A673 (cell line): ENCODE measurements at places on chromosomes 2 and 18.

DNA sequence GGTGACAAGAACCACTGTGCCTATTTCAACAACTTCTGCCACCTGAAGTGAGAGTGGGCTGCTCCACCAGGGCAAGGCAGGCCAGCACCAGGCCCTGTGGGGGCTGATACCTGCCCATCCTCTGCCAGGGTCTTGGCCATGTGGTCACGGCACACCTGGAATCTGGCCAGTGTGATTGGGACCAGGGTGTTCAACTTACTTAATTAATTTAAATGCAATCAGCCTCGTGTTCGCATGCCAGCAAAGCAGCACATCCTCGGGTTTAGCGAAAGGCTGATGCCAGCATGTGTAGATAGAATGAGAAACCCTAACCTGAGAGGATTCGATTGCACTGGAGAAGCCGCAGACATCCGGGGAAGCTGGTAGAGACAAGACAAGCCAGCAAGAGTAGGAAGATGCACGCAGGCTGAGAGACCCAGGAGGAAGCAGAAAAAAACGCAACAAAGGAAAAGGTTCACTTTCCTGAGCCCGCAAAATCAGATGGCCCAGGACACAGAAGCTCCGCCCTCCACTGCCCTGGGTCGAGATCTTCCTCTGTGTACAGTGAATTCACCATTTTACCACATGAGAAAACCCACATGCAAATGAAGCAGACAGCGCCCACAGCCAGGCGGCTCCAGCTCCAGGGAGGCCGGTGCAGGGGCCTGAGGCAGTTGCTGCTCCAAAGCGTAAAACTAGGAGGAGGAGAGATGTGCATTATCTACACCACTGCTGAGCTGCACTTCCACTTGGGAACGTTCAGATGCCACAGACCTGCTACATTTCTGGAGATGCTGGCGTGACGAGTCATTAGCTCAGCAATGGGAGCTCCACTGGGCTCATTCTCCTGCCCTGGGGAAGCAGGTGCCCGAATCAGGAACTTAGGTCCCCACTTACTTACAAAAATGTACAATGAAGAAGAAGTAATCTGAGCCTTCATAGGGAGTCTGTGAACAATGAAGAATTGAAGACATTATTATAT is 92.1 kb downstream of the TMEM18 start:
- no peak for DNase-seq

- DNase-seq, result no peak
These were observed 207.8 kb downstream of the CYP26B1 start for GRCh38 chr2:71939588-71940535.

DNA sequence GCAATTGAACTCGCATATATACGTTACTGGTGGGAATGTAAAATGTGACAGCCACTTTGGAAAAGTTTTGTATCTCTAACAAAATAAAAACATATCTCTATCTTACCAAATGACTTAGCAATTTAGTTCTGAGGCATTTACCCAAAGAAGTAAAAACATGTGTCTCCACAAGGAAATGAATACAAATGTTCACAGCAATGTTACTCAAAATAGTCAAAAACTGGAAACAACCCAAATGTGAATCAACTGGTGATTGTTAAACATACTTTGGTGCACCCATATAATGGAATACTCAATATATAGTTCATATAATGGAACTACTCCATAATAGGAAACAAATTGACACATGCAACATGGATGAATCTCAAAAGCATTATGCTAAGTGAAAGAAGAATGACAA is 70.4 kb upstream of the DNER start:
- DNase-seq, result no peak

- DNase-seq, result no peak
These were observed 378.4 kb downstream of the RPRM start for GRCh38 chr2:153100151-153100550.

- DNase-seq, result no peak
These were observed 89.6 kb downstream of the TCF7L1 start for GRCh38 chr2:85222792-85223191.

DNA sequence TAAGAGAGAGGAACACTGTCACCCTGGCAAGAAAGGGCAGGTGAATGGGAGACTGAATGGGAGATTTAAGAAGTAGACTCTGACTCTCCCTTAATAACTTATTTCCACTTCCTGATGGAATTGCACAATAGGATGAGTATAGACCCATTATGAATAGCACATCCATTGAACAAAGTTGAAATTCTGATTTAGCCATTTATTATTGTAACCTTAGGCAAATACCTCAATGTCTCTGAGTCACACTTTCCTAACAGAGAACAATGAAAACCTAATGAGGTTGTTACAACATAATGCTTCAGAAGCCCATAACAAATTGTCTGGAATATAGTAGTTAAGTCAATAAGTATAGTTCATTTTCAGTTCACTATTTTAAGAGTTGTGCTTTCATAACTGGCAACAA is 78.9 kb downstream of the NRXN1 start:
- DNase-seq, result peak; percentile 12

- DNase-seq, result no peak
These were observed 16.1 kb downstream of the NCK2 start for GRCh38 chr2:105760639-105761337.

DNA sequence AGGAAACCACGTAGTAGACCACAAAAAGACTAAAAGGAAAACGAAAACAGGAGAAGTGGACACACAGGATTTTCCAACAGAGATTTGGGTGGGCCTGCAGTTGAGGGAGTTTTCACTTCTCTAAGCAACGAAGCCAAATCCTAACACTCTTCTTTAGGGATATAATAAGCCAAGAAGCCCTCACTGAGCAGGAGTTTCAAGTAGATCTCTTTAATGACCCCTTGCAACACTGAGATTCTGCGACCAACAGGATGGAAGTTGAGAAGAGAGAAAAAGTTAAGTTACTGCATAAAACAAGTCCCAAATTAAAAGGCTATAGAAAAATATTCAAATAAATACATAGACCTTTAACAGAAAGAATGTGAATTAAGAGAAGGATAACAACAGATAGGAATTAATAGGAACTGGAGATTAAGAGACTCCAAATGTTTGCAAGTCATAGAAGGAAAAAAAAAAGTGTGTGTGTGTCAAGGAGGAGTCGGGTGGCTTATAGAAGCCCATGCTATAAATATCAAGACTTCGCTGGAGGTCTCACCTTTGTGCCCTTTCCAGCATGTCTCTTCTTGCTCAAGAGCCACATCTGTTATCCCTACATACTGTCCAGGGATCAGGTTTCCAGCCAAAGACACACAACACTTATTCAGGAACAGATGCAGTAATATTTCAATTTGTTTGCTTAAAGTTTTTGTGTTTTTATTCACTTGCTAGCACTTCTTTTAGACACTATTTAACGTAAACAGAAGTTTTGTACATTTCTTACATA is 69.4 kb upstream of the ARHGAP28 start:
- no peak for DNase-seq

GRCh38 chr2:240339411-240340360 is 95.8 kb upstream of the GPC1 start:
- no peak for DNase-seq

- no peak for DNase-seq
These were observed 11.5 kb upstream of the SLC4A3 start for GRCh38 chr2:219615894-219616293.

- no peak for DNase-seq
These were observed 16.1 kb downstream of the SUPT7L start for GRCh38 chr2:27647289-27647688.

DNA sequence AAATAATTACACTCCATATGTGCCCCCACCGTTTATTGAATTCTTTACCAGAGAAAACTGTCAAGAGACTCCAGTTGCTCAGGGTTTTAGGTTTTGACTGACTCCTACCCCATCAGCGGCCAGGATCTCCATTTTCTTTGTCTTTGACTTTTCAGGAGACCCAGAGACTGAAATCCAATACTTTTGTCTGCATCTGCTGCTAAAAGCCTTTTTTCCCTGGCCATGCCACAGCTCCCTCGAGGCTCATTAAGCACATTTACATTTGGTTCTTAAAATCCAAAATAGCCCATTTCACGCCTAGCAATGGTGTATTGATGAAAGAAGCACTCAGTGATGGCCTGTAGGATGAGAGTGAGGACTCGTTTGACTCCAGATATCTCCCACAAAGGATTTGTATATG is 332.6 kb upstream of the ACVR2A start:
- DNase-seq, result peak; percentile 45

DNA sequence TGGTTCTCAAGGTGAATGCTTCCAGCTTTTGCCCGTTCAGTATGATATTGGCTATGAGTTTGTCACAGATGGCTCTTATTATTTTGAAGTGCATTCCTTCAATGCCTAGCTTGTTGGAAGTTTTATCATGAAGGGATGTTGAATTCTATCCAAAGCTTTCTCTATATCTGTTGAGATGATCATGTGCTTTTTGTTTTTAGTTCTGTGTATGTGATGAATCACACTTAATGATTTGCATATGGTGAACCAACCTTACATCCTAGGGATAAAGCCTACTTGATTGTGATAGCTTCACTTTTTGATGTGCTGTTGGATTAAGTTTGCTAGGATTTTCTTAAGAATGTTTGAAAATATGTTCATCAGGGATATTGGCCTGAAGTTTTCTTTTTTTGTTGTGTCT is 112.1 kb downstream of the MBD2 start:
- no peak for DNase-seq

DNA sequence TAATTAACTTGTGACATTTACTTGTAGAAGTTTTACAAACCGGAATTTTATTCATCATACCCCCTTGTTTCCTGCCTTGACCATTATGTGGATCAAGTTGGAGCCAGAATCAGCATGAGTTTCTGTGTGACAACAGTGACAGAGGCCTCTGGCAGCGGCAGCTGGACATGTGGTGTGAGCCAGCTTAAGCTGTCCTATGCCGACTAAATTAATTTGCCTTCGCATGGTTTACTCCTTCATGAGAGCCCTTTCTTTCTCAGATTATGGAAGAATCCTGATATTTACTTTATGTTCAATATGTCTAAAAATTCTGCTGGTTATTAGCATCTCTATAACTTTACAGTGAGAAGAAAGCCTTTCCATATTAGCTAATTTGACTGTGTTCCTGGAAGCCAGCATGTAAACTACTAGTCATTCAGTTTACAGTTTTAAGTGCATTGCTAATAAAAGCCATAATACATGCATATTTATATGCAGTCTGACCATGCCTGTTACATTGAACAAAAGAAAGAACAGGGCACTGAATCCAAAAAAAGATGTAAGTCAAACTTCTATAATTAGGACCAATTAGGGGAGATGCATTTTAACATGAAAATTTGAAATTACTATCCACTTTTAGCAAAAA is 495.8 kb upstream of the ACVR2A start:
- no peak for DNase-seq

DNA sequence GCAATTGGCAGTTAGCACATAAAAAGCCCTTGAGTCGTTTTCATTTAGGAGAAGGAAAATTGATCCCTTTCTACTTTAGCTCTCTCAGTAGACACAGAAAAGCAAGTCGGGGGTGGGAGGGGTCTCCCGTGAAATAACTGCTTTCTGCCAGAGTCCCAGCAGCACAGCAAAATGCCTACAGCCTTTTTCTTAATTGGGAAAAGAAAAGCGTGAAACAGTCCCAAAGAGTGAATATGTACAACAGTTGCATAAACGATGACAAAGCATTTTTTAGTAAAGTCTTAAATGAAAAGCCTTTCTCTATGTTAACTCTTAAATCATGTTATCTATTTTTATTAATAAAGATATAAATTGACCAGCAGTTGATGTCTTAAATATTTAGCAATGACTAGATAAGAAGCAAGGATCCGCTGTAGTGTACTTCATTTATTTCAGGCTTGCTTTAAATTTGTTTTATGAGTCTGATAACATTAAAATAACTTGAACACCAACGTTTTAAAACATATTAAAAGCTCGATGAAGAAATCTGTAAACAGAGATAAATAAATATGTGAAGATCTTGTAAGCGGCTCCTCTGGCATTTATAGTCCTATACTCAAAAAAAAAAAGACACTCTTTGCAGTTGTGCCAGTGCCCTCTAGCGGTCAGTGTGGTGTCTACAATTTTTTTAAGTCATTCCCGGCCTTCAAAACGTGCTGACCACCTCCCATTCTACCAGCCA is 42.3 kb upstream of the ATIC start:
- peak; percentile 88 for DNase-seq

DNA sequence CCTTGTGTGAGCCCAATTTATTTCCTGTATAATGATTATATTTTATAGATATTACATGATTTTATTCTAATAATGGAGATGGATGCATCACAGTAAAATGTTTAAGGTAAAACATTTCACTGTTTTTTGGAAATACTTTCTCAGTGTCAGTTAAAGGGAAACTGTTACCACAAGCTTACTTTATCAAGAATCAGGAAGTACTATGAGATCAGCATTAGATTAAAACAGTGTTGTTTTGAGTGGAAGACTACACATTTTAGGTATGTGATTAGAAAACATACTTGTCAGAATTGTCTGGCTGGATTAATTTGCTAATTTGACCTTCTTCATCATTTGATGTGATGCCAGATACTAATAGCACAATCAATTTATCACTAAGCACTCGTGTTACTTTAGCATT is at the start of gene HRH4:
Gene HRH4 (plus strand): TSS at position 250 of the 400 bp plus-strand sequence. CDS start 92 bp downstream, at position 342.
- no peak for DNase-seq

- no peak for DNase-seq
These were observed 39.9 kb downstream of the SMAD4 start for GRCh38 chr18:51069885-51070284.

GRCh38 chr2:179622635-179623300 is 238.6 kb downstream of the ZNF385B start:
- DNase-seq, result no peak

- no peak for DNase-seq
These were observed 84.4 kb upstream of the NARS1 start for GRCh38 chr18:57705832-57706595.

DNA sequence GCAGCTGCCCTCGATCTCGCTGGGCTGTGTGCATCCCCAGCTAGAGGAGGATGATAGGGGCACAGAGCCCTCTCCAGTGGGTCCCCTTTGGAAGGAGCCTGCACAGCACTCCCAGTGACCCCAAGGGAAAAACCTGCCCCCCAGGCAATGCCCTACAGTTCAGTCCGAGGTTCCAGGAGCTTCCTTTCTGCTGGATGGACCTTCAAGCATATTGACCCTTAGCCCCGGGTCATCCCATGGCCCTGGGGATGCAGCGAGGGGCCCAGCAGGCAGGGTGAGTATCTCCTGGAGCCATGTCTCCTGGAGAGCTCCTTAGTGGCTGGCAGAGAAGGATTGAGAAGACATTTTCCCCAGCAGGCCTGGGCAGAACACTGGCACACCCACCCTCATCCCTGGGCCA is 45.4 kb upstream of the CTDP1 start:
- no peak for DNase-seq

GRCh38 chr2:209970271-209970670 is 32.2 kb upstream of the RPE start:
- DNase-seq, result no peak

- DNase-seq, result no peak
These were observed 15.9 kb downstream of the GATA6 start for GRCh38 chr18:22185273-22185672.

- no peak for DNase-seq
These were observed 59.0 kb downstream of the CCDC68 start for GRCh38 chr18:54900290-54900689.

DNA sequence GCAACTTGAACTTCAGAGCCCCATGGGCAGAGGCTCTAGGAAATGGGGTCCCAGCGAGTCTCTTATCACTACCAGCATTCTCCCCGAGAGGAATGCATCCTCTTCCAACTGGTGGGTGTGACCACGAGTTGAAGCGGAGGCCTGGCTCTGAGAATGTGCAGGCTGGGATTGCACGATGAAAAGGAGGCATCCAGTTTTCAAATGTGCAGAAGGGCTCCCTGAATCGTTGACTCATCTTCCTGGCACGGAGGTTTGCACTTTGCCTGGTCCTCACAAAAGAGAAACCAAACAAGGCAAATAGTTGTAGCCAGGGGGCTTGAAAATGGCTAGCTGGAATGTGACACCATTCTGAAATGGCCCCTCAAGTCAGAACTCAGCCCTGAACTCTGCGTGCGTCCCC is 216.7 kb downstream of the GLI2 start:
- DNase-seq, result no peak

GRCh38 chr2:130307850-130308249 is 34.8 kb upstream of the IMP4 start:
- no peak for DNase-seq
